SK-N-SH (cell line): ENCODE measurements at places on chromosomes 5 and 9. TPM values are rescaled to one million over a fixed set of nuclear protein-coding genes. Genes with fewer than 3 reads are reported as not detected.

GRCh38 chr9:35569206-35569605, 35.9 kb upstream of the TESK1 start:
- no peaks in the 10 kb centered on the region for H3K4me1 ChIP-seq
- no peaks in the 10 kb centered on the region for H3K36me3 ChIP-seq
- no peaks in the 10 kb centered on the region for H3K27me3 ChIP-seq
- H3K4me3 ChIP-seq: no peak overlapping the region
- DNase-seq: no peak
- no peak overlapping the region for H3K27ac ChIP-seq

DNA sequence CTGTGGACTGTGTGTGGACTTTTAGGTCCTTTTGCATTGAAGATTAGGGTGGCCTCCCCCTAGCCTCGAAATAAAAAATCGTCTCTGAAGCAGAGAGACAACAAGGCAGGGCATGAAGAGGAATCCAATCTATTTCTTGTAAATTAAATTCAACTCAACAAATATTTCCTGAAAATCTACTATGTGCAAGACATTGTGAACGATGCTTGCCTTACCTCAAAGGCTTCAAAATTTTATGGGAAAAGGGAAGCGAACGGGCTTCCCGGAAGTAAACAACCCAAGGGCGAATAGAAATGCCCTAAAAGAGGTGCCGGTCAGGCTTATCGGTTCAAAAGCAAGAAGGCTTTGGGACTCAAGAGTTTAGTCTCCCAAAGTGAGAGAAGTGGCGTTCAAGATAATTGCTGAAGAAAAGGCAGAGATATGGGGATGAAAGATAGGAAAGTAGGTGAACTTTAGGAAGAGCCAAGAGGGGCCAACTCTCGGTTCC, 525 bp downstream of the KIF24 start:
- H3K27me3 ChIP-seq: no peaks in the 10 kb centered on the region
- DNase-seq: no peak
- no peaks in the 10 kb centered on the region for H3K36me3 ChIP-seq
- H3K27ac ChIP-seq: peak overlapping the region; percentile 75

DNA sequence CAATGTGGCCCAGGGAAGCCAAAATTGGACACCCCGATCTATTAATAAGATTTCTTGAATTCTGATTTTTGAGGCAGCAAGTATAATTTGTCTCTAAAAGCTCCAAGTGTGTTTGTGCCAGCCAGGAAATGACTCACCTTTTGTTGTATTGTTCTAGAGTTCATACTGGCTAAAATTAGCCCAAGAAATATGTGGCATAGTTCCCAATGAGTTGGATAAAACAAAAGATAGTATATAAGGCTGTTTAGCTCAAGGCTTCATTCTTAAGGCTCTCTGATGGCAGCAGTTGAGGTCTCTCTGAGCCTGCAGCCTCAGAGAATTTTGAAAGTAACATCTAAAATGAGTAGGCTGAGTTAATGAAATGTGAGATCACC, 21.6 kb downstream of the HMGXB3 start:
- no peaks in the 10 kb centered on the region; the same call in 1 of the 2 replicates for H3K4me1 ChIP-seq
- H3K27me3 ChIP-seq: no peaks in the 10 kb centered on the region
- H3K27ac ChIP-seq: peak overlapping the region; percentile 82; the same call in 1 of the 2 replicates

GRCh38 chr5:173411791-173412555, 83.8 kb upstream of the STC2 start:
- no peaks in the 10 kb centered on the region; the same call in 1 of the 2 replicates for H3K27me3 ChIP-seq
- no peaks in the 10 kb centered on the region for H3K4me1 ChIP-seq
- H3K4me3 ChIP-seq: no peak overlapping the region
- DNase-seq: no peak
- H3K36me3 ChIP-seq: no peaks in the 10 kb centered on the region
- no peak overlapping the region for H3K27ac ChIP-seq

- H3K27ac ChIP-seq: no peak overlapping the region
- no peak for DNase-seq
- no peaks in the 10 kb centered on the region for H3K4me1 ChIP-seq
- H3K4me3 ChIP-seq: no peak overlapping the region
- peaks cover 7% of the 10 kb centered on the region; the same call in 1 of the 2 replicates for H3K27me3 ChIP-seq
Measured at GRCh38 chr5:66239034-66239433, 94.9 kb downstream of the SREK1 start.

DNA sequence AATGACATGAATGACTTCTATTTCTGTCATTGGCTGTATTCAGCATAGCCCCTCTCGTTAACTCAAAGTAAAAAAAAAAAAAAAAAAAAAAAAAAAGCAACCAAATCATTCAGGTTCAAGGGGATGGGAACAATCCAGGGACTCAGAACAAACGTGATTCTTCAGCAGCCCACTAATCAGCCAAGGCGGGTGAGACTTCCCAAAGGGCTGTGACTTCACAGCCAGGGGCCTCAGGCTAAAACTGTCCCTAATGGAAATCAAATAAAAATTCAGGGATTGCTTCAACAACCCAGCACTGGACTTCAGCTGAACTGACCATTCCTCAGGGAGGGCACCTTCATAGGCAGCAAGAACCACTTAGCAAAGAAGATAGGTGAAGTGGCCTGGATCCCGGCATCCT, 86.2 kb upstream of the FAM169A start:
- H3K27ac ChIP-seq: no peak overlapping the region
- H3K4me3 ChIP-seq: no peak overlapping the region
- no peaks in the 10 kb centered on the region for H3K36me3 ChIP-seq
- DNase-seq: no peak

- no peak for DNase-seq
- peak overlapping the region; percentile 33 for H3K27ac ChIP-seq
Measured at GRCh38 chr9:129331772-129332500, 153.9 kb upstream of the IER5L start.

DNA sequence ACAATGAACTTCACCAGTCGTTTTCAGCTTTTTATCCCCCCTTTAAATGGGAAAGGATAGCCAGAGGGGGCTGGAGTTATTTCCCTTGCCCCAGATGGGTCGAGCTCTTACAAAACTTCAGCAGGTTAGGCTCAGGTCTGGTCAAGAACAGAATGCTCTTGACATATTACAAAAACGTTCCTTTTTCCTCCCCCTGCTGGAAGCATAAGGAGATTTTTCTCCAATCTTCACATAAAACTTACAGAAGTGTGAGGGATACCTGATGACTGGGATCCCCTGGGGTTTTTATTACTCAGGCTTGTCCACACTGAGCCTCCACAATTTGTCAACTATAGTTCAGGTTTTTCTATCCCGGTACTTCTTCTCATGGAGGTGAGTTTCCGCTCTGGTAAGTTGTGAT, 60.8 kb downstream of the CSF2 start:
- DNase-seq: peak; percentile 8
- H3K36me3 ChIP-seq: no peaks in the 10 kb centered on the region
- H3K27me3 ChIP-seq: peaks cover 5% of the 10 kb centered on the region; the same call in 1 of the 2 replicates
- no peaks in the 10 kb centered on the region for H3K4me1 ChIP-seq
- H3K27ac ChIP-seq: no peak overlapping the region

DNA sequence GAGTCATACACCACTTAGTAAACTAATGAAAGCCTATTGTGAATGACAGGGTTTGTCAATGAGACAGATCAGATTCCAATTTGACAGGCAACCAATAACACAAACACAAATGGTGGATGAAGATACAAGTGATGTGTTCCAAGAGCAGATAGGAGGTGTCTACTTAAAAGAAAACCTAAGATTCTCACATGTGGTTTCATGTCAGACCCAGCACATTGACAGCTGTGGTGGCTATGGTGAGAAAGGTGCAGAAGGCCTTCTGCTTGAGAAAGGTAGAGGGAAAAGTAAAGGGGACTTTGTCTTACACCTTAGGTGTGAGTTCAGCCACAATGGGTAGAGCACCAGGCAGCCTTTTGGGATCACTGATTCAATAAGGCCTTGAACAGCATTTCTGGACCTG, 11.2 kb downstream of the ANKRD31 start:
- no peak overlapping the region for H3K27ac ChIP-seq
- H3K4me3 ChIP-seq: no peak overlapping the region
- no peaks in the 10 kb centered on the region for H3K4me1 ChIP-seq
- H3K36me3 ChIP-seq: no peaks in the 10 kb centered on the region
- no peak for DNase-seq

GRCh38 chr5:169668732-169669131, 31.7 kb downstream of the DOCK2 start:
- peak; percentile 75 for DNase-seq
- H3K27me3 ChIP-seq: no peaks in the 10 kb centered on the region
- peak overlapping the region; percentile 81 for H3K27ac ChIP-seq
- peaks cover 11% of the 10 kb centered on the region; the same call in 1 of the 2 replicates for H3K4me1 ChIP-seq

DNA sequence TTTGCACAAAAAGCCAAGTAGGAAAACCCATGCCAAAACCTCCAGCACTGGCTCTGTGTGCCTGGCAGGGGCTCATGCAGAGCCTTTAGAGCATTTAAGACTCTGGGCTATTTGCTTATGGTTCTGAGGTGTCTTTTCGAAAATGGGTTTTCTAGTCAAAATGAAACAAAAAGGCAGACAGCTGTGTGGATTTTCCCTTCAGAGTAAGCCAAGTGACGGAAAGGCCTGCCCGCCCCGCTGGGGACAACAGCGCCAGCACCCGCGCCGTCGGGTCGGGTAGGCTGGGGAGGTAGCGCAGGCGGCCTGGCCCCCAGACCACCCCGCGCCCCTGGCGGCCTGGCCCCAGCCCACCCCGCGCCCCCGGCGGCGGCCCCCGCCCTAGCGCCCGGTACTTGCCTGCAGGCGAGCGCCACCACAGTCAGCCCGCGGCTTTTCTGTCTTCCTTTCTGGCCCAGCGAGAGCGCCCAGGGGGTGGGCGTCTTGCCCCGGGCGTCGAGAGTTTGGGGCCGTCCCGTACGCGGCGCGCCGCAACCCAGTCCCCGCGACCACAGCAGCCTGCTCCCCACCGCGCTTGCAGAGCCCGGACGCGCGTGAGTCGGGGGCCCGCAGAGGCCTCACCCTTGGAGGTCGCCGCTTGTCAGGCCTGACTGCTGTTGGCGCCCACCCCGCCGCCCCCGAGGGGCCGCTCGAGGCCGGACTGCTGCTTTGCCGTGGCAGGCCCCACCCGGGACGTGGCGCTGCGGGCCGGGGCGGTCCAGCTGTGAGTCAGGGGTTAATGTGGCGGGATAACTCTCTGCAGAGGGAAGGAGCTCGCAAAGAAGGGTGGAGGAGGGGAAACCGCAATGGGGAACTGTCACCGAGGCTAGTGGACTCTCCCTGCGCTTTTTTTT, at the start of gene TICAM2:
Gene TICAM2, minus strand, starts transcription at position 779 of the 890 bp plus-strand sequence. CDS start 21,223 bp downstream, outside the sequence.
- DNase-seq: peak; percentile 40
- H3K4me3 ChIP-seq: no peak within 1 kb of the TSS
- H3K36me3 ChIP-seq: peaks cover 35% of the 10 kb centered on the region
- H3K27ac ChIP-seq: no peak within 1 kb of the TSS; the same call in 1 of the 2 replicates
- no peaks in the 10 kb centered on the region for H3K27me3 ChIP-seq

GRCh38 chr5:122773619-122774018, 1.3 kb upstream of the SNX2 start:
- no peaks in the 10 kb centered on the region for H3K27me3 ChIP-seq
- no peak overlapping the region for H3K27ac ChIP-seq
- DNase-seq: no peak

DNA sequence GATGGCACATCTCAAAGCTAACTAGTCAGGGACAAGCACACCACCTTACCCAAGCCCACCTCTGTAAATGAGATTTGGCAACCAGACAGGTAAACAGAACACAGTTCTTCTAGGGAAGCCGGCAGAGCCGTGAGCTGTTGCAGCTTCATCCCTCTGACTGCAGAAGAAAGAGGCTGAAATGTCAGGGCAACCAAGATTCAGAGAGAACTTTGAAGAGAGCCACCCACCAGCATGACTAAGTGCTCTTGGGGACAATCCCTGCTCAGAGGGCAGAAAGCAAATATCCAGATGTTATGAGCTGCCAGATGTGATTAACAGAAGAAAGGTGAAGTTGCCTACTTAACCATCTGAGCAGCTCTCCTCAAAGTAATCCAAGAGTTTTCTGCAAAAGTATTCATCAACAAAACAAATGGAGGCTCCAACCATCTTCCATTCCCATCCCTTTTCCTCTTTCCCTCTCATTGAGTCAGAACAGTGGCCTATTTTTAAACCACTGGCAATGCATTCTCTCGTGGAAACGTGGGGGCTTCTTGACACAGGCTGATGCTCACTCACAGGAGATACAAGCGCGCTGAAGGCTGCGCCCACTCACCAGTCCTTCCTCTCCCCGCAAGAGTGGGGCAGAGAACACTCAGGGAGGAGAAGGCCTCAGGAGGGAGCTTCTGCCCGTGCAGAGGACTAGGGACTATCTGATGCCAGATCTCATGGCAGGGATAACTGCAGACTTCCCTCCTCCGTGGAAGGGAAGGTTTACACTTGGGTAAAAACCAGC, 57.1 kb downstream of the SLIT3 start:
- DNase-seq: no peak
- H3K27me3 ChIP-seq: no peaks in the 10 kb centered on the region
- peaks cover 43% of the 10 kb centered on the region for H3K36me3 ChIP-seq
- peaks cover 2% of the 10 kb centered on the region for H3K4me1 ChIP-seq
- no peak overlapping the region for H3K4me3 ChIP-seq

GRCh38 chr9:93533863-93534262, 42.5 kb upstream of the PHF2 start:
- no peak overlapping the region for H3K4me3 ChIP-seq
- DNase-seq: no peak
- H3K27me3 ChIP-seq: no peaks in the 10 kb centered on the region

DNA sequence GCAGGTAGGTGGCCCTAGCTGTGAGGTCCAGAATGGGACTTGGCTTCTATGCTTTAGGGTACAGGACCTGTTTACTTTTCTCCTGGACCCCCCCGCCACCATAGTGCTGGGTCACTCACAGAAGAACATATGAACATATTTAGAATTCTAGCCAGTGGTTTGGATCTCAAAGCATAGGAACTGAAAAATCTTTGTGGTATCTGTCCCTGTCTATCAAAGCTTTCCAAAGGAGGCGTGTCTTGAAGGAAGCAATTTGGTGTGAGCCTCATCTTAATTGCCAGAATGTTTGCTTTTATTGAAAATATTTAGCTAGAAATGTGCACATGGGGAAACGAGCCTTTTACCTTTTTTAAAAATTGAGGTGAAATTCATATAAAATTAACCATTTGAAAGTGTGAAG, 6.2 kb downstream of the PHF2 start:
- H3K27ac ChIP-seq: no peak overlapping the region
- H3K4me1 ChIP-seq: peaks cover 18% of the 10 kb centered on the region; the same call in 1 of the 2 replicates
- H3K36me3 ChIP-seq: no peaks in the 10 kb centered on the region
- DNase-seq: no peak

DNA sequence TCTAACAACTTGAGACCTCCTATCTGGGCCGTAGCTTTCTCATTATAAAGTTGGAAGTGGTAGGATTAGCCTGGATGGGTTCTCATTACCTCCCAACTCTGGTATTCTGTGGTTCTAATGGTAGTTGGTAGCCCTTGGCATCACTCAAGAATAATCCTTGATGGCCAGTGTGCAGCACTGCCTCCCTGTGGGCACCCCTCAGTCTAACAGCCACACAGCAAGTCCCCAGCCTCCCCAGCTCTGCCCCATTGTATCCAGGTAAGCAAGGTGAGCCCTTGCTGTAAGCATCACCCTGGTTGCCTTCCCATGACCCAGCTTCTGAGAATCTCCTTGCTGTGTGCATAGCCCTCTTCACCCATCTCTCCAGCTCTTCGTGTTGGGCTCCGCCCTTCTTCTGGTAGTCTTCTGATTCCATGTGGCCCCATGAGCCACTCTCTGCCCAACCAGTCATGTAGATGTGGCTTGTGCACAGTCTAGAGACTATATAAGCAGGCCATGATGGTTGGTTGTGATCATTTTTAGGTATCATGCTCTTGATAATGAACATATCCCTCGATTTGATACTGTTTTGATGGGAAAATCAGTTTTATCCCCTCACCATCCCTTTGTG, 57.6 kb upstream of the GRHPR start:
- no peak for DNase-seq
- H3K4me1 ChIP-seq: no peaks in the 10 kb centered on the region
- H3K27ac ChIP-seq: no peak overlapping the region
- H3K36me3 ChIP-seq: no peaks in the 10 kb centered on the region
- H3K27me3 ChIP-seq: no peaks in the 10 kb centered on the region

The ABCA1 gene
- 5.3 and 9.3 TPM in 2 replicates for polyA plus RNA-seq

The BARX1 gene
- polyA plus RNA-seq: not detected in 2 replicates

The RANBP3L gene
- polyA plus RNA-seq: not detected in 2 replicates

The GABRP gene
- polyA plus RNA-seq: 0.03 and 0.08 TPM in 2 replicates

The TPPP gene
- 0.05 and 0.10 TPM in 2 replicates for polyA plus RNA-seq

The PDE8B gene
- polyA plus RNA-seq: not detected in 2 replicates

The DOCK8 gene
- polyA plus RNA-seq: not detected in 2 replicates

The COQ4 gene
- polyA plus RNA-seq: 54.7 and 57.2 TPM in 2 replicates
